ENCODE measurements at places on chromosomes 16 and 17.

GRCh38 chr16:87664792-87665191, 62.5 kb downstream of the JPH3 start:
- DNase-seq: no peak

GRCh38 chr16:51592535-51593300, 441.6 kb upstream of the SALL1 start:
- DNase-seq: no peak

DNA sequence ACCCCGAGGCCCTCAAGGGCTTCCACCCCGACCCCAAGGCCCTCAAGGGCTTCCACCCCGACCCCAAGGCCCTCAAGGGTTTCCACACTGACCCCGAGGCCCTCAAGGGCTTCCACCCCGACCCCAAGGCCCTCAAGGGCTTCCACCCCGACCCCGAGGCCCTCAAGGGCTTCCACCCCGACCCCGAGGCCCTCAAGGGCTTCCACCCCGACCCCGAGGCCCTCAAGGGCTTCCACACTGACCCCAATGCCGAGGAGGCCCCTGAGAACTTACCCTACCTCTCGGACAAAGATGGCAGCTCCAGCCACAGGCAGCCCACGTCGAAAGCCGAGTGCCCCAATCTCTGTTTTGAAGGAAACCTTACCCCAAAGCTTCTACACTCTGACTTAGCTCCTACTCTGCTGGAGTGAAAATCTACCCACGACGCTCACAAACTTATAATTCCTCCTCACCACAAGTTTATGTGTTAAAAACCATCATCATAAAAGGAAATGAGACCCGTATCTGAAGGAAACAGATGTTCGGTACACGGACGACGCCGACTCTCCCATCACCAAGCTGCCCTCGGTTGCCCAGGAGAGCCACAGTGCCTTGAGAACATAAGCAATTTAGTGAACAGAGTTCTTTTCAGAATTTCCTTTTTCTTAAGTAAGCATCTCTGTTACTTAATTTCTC, 61.2 kb upstream of the RPH3AL start:
- DNase-seq: no peak

DNA sequence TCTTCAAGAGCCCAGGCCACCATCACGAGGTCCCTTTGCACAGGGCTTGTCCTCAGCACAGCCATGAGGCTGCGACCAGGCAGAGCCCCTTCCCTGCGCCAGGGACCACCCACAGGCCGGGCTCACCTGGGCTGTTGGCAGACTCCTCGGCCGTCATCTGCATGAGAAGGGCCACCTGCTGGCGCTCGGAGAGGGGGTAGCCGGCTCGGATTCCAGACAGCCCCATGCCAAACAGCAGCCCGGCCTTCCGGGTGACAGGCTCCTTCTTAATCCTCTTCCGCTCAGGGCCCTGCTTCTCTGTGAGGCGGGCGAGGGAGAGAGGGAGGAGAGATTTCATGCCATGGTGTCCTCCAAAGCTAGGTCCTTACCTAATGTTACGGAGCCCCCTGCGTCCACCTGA, 73.4 kb downstream of the ZNF778 start:
- DNase-seq: peak; percentile 60

- DNase-seq: peak; percentile 82
Observed at GRCh38 chr17:21042458-21043295, at the start of gene USP22. Gene USP22 (minus strand): TSS chr17:21043011. CDS start chr17:21042835, 176 bp downstream.

DNA sequence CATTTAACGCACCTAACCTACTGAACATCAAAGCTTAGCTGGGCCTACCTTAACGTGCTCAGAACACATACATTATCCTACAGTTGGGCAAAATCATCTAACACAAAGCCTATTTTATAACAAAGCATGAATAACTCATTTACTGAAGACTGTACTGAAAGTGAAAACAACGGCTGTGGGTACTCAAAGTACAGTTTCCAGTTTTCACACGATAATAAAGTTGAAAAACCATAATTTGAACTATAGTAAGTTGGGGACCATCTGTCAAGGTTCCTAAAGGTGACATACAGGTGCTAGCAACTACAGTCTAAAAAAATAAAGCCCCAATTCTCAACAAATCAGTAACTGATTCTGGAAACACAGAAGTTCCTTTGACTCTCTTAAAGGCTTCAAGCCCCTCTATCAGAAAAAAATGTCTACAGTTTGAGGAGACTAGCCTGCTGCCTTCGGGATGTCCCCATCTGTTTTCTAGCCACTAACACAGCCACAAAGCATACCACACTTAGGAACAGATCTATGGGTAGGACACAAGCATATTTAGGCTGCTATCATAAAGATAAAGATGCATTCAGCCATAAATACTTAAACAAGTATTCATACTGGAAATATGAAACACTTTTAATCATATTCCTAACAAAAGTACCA, 71.3 kb downstream of the KANSL1 start:
- no peak for DNase-seq
